Hypothalamus (tissue), 51 donors: ENCODE measurements at places on chromosomes 11 and 22.

- no peak for DNase-seq
Observed at GRCh38 chr22:47558828-47559700, 796.6 kb downstream of the TBC1D22A start.

- no peak for DNase-seq
Observed at GRCh38 chr11:104570078-104570701, 328.1 kb downstream of the CASP12 start.

DNA sequence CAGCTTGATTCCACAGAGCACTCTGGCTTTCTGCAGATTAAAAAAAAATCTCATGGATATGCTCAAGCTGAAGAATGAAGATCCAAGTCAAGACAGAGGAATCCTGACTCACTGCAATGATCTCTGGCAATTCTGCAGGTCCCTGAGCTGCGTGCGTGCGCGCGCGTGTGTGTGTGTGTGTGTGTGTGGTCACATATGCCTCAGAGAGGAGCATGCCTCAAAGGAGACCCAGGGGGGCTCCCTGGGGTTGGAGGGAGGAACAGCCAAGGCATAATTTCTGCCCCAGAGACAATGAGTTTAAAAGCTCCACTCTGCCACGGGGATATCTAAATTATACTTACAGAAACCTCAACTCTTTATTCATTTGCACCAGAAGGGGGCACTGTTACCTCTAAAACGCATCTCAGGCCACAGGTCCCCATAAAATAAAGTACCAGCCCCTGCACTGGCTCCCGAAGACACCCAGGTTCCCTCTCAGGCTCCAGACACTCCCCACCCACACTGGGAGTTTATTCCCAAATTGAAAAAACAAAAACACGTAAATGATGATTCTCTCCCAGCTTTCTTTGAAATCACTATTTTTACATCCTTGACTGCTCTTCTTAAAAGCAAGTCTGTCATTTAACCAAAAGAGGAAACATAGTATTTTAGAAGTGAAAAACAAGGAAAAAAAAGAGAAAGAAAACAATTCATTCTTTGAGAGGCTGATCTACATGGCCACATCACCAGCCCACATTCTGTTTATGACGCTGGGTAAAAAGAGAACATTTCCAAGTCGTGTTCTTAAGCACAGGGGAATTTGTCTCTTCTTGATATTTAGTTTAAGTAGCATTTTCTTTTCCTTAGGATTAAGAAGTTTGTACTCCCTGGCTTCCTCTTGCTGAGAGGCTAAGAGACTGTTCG, 401.0 kb downstream of the LARGE1 start:
- no peak for DNase-seq

- no peak for DNase-seq
Observed at GRCh38 chr11:120216426-120217102, 5.7 kb downstream of the OAF start.

- no peak for DNase-seq
Observed at GRCh38 chr22:39490966-39491680, 11.0 kb upstream of the MIEF1 start.

DNA sequence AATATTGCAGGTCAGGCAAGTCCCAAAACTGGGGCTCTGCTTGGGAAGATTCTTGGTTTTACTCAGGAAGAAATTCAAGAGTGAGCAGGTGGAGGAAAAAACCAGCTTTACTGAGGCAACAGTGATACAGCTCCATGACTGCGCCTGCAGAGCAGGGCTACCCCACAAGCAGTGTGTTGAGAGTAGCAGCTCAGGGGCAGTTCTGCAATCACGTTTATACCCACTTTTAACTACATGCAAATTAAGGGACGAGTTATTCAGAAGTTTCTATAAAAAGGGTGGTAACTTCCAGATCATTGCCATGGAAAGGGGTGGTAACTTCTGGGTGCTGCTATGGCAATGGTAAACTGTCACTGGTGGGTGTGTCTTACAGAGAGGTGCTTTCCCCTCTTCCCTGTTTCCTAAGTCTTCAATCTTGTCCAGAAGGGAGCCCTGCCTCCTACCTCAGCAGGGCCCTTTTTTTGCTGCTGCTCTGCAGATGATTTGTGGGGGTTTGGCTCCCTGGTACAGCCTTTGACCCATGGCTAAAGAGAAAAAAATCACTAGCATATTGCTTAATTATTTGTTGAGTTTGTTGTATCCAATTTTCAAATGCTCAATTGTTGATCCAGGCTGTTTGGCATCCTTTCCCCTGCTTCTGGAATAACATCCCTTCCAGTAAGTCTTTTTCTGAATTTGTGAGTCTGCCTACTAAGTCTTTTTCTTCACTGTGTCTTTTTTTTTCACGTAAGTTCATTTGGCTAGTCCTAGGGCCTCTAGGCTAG, 30.0 kb upstream of the ME3 start:
- no peak for DNase-seq

DNA sequence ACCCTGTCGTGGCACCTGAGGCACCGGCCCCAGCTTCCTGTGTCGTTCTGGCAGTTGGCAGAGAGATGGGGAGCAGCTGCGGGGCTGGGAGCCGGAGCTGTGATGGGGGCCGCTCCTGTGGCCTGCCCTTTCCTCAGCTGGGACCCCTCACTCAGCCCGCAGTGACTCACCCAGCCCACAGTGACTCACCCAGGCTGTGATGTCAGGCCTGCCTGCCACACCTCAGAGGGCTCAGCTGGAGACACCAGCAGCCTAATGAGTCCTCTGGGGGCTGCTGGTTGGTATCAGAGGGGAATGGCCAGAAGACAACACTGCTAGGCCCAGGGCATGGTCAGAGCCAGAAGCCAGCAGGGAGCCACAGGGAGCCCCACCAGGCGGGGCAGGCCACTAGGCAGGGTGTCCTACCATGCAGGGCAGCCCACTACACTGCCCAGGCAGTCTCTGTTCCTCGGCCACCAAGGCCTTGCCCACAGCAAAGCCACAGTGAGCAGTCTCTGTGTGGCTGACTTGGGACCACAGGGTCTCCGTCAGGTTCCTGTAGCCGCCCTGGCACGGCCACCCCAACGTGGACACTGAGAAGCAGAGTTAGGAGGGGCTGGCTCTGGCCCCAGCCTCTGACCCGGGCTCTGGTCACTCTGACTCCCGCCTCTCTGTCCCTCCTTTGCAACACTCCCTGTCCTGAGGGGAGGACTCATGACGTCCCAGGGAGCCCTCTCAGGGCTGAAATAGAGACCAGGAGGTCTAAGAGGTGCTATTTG, 4.2 kb upstream of the FXYD2 start:
- no peak for DNase-seq

GRCh38 chr22:25167834-25168601, 31.6 kb upstream of the CRYBB3 start:
- DNase-seq = no peak

- no peak for DNase-seq
Observed at GRCh38 chr11:37468344-37468743, 870.3 kb upstream of the RAG2 start.

GRCh38 chr11:92852229-92852628, 117.2 kb upstream of the MTNR1B start:
- DNase-seq = no peak

DNA sequence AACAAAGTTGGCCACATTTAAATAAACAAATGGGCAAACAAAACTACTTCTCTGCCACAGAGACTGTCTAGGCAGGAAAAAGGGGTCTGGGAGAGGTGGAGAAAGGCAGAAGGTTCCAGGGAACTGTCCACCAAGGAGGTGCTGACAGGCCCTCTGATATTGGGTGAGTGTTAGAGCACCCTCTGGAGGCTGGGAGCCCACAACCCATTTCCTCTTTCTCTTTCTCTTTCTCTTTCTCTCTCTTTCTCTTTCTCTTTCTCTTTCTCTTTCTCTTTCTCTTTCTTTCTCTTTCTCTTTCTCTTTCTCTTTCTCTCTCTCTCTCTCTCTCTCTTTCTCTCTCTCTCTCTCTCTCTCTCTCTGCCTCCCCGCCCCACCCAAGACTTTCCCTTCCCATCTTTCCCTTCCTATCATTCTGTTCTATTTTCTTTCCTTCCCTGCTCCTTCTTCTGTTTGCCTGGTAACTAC, 912.8 kb downstream of the DLG2 start:
- DNase-seq = no peak

DNA sequence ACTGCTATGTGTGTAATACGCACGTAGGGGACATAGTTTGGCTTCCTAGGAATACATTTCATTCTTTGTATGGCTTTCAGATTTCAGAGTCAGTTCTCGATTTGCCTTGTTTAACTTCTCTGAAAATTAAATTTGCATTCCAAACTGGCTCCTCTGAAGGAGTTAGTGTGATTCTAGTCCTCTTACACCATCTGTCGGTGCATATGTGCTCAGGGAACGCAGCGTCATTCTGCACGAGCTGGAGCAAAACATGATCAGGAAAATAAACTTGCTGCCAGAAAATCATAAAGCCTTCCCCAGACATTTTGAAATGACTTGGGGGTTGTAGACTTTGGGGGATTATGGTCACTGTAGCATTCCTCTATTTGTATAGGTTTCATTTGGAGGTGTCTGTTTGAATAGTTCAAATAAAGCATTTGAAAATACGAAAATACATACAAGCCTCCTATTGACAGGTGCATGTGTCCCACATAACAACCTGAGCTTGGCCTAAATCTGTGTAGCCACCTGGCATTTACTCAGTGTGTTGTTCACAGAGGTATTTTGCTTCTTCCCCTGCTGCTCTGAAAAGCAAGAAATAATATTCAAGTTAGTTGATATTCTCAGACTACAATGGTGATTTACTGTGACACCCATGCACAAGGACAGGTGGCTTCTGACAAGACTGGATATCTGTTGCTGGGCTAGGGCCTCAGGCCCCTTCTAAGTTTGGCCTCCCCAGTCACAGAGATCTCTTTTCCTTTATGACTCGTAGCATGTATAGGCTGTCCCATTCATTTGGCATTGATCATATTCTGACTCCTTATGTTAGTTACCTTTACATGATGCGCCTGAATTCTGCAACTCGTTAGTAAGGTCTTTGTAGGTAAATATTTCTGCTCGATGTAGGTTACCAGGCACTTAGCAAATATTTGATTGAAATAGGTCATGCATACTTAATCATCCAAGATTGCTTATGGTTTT, 81.6 kb upstream of the SORL1-AS1 start:
- no peak for DNase-seq

- DNase-seq = no peak
Observed at GRCh38 chr11:47020793-47021526, 84.4 kb downstream of the CSTPP1 start.

DNA sequence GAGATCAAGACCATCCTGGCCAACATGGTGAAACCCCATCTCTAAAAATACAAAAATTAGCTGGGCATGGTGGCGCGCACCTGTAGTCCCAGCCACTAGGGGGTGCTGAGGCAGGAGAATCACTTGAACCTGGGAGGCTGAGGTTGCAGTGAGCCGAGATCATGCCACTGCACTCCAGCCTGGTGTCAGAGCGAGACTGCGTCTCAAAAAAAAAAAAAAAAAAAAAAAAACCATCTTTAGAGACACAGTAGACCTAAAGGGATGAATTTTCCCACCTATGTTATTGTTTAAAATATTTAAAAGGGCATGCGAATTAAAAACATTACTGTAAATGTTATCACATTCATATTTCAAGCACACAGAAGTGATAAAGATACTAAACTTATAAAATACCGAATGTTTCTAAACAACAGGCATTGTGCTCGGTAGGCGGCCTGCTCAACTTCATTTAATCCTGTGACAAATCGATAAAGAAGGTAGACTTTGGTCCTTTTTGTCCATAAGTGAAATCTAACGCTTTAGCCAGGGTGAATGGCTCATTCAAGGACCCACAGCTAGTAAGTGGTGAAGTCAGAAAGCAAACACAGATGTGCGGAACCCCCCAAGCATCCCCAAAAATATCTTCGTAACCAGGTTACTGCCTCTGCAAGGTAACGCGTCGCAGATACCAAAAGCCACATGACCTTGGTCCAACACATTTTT, 16.1 kb downstream of the NCAPD3 start:
- DNase-seq = no peak

- no peak for DNase-seq
Observed at GRCh38 chr11:77217156-77217555, 84.3 kb downstream of the GDPD4 start.

GRCh38 chr11:134518616-134519389, 106.8 kb upstream of the B3GAT1 start:
- no peak for DNase-seq

DNA sequence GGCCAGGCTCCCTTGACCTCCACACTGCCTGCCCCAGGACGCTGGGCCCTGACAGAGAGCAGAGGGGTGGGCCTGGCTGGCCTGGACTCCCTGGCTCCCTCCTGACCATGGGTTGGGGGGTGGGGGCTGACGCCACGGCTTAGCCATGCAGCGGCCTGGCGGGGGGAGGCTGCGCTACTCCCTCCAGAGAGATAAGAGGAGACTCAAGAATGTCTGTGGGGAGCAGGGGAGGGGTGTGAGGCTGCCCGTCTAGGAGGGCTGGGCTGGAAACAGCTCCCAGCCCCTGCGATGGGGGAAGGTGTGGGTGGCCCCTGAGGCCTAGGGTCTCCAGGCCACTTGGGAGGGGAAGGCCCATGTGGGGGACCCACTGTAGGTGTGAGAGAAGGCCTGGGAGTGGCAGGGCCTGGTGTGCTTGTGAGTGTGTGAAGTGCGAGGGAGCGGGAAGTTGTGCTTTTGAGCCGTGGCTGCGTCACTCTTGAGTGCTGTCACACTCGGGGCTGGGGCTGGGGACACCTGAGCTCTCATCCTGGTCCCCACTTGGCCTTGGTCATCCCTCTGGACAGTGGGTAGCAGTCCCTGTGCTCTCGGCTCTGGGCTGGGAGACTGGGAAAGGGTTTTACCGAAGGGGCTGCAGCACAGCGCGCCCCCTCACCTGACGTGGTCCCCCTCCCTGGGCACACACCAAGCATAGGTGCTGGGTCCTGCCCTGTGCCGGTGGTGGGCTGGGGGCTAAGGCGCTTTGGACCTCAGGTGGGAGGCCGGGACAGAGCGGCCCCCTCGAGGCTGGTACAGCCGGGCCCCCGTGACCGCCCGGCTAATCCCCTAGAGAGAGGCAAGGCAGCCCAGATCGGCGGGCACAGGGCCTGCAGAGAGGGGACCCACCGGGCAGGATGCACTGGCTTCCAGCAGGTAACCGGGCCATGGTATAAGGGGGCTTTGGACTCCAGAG, 2.4 kb downstream of the MYRF start:
- DNase-seq = no peak

GRCh38 chr11:75743711-75744563, 24.6 kb upstream of the DGAT2 start:
- DNase-seq = no peak
